ENCODE measurements at places on chromosomes 16 and 17.

DNA sequence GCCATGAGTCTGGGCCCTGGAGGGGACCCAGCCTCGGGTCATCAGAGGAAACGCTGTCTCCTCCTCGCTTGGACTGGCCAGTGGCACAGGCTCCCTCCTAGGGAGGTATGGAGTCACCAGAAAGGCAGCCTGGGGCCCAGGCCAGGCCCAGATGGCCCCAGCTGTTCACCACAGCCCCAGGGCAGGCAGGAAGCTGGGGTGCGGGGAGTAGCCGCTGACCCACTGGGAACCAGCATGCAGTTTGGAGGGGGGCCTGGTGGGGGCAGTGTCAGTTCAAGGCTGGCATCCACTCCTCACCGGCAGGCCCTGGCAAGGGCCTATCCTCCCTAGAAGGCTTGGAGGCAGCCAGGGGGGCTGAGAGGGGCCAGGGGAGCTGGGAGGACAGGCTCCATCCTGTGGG, 48.8 kb downstream of the SDK2 start:
- DNase-seq, result peak; percentile 66

- no peak for DNase-seq
Measured at GRCh38 chr17:8755590-8756255, 2.6 kb downstream of the SPDYE4 start.

GRCh38 chr17:1930337-1930645, 94.8 kb downstream of the RTN4RL1 start:
- DNase-seq, result no peak

DNA sequence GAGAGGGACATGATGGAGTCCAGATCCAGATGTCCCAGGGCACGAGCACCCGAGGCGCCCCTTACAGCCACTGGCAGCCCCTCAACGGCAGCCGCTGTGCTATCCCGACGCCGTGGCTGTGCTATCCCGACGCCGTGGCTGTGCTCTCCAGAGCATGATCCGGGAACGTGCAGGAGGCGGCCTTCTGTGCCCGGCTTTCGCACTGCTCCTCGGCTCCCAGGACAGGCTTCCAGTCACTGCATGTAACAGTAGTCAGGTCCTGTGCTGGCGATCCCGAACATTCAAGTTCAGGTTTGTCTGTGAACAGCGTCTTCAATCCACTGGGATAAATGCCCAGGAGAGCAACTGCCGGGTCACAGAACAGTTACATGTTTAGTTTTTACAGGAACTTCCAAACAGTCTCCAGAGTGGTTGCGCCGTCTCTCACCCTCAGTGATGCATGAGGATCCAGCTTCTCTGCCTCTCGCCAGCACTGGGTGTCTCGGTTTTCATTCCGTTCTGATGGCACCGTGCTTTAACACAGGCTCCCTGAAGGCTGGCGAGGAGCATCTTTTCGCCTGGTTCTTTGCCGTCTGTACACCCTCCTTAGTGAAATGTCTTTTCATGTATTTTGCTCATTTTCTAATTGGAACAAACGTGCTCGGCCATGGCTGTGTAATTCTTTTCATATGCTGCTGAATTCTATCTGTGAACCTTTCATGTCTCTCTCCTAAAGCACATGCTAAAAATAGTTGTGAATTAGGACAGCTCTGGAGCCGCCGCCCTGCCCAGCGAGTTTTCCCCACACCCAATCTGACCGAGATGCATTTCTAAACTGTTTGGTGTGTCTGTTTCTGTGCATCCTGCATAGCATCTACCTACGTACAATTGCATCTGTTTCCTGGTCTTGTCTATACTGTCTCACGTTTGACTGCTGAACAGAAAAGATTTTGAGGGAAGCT, 72.6 kb upstream of the METRNL start:
- DNase-seq, result no peak

DNA sequence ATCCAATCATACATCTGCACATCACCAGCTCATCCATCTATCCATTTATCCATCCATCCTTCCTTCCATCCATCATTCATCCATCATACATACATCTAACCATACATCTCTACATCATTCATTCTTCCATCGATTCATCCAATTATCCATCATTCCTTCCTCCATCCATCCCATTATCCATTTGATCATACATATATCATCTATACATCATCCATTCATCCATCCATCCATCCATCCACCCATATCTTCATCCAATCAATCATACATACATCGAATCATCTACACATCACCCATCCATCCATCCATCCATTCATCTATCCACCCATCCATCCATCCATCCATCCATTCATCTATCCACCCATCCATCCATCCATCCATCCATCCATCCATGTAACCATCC, 29.3 kb upstream of the STH start:
- DNase-seq, result no peak
